ENCODE measurements at places on chromosomes 1 and 21. TPM values are rescaled to one million over a fixed set of nuclear protein-coding genes. Genes with fewer than 3 reads are reported as not detected.

Gene TNN
- total RNA-seq, result not detected

Gene GIPC2
- total RNA-seq, result 0.32 TPM

DNA sequence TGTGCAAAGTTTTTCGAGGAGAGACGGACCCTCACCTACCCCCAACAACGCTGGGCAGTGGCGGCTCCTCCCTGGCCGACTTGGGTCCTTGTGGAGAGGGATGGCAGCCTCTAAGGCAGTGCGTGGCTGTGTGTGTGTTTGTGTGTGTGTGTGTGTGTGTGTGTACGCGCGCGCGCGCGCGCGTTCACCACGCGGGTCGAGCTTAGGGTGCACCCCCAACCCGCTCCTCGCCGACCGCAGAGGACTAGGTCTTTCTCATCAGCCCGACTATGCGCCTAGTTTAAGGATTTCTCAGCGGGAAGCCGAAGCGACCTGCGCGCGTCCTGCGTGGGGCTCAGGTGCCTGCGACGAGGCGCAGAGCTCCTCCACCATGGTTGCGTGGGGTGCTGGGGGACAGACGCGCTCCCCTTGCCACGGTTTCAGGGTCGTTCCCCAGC lies 940 bp downstream of the SOX13 start:
- H3K27me3 ChIP-seq, result peaks cover 63% of the 10 kb centered on the region
- no peaks in the 10 kb centered on the region for H3K36me3 ChIP-seq
- peaks cover 12% of the 10 kb centered on the region for H3K4me1 ChIP-seq
- peak overlapping the region; percentile 81 for H3K4me3 ChIP-seq

DNA sequence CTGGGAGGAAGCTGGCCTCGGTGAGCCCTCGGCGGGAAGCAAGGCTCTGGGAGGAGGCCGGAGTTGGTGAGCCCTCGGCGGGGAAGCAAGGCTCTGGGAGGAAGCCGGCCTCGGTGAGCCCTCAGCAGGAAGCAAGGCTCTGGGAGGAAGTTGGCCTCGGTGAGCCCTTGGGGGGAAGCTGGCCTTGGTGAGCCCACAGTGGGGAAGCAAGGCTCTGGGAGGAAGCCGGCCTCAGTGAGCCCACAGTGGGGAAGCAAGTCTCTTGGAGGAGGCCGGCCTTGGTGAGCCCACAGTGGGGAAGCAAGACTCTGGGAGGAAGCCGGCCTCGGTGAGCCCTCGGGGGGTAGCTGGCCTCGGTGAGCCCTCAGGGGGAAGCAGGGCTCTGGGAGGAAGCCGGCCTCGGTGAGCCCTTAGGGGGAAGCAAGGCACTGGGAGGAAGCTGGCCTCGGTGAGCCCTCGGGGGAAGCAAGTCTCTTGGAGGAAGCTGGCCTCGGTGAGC lies 36.0 kb downstream of the KRTAP10-1 start:
- H3K36me3 ChIP-seq, result no peaks in the 10 kb centered on the region
- no peak overlapping the region for H3K4me3 ChIP-seq
- H3K27me3 ChIP-seq, result no peaks in the 10 kb centered on the region
- no peak for DNase-seq

DNA sequence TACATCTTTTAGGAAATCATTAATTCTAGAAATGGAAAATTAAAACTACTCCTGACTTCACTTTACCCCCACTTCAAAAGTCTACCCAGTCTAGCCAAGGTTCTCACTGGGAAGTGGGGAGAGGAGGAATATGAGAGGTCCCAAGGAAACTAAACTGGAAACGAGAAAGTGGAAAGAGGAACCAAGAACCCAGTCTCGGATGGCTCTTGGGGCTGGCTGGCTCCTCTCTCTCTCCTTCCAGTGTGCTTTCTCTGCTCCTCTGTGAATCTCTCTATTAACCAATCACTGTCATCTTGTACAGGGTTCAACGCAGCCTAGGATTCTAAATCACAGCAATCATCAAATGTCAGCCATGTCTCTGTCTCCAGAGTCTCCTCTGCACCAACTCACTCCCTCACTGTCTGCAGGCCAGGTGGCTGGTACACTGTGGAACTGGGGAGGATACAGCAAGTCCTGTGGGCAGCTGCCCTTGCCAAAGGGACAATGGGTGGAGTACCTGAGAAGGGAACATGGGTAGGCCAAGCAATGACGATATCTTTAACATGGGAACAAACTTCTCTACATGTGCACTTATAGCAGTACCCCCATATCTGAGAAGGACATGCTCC lies 33.7 kb downstream of the GNB1 start:
- H3K4me3 ChIP-seq, result no peak overlapping the region
- DNase-seq, result no peak
- H3K4me1 ChIP-seq, result peaks cover 67% of the 10 kb centered on the region
- peaks cover 12% of the 10 kb centered on the region for H3K36me3 ChIP-seq
- H3K27me3 ChIP-seq, result no peaks in the 10 kb centered on the region
- no peak overlapping the region for H3K27ac ChIP-seq

DNA sequence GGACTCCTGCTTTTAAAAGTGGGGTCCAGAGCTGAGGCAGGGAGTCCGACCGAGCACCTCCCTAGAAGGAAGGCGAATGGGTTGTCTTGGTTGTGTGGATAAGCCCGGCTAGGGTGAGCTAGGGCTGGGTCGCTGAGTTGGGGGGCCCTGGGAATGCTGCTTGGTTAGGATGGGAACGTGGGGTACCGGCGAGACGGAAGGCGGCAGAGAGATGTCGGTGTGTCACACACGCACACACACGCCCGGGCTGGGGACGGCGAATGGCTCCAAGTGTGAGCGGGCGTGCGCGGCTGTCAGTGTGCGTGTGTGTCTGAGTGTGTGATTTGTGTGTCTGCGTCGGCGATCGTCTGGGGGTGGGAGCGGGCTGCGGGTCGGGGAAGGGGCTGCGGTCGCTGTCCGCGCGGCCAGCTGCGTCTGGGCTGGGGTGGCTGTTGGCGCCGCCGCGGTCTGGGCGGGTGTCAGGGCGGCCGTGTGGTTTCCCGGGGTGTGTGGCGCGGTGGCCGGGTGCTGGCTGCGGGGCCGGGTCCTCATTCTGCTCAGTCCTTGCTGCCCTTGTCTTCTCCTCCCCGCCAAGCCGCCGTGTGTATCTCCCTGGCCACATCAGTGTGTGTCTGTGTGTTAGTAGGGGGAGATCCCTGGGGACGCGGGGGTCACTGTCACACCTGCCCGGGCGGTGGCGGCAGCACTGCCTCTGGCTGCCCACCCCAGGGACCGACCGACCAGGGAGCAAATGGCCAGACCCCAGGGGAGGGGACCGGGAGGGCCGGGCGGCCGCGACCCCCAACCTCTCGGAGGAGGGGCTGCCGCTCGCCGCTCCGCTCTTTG lies 1.1 kb downstream of the EFNA3 start:
- H3K27ac ChIP-seq, result peak overlapping the region; percentile 24
- H3K4me1 ChIP-seq, result peaks cover 37% of the 10 kb centered on the region
- H3K36me3 ChIP-seq, result no peaks in the 10 kb centered on the region
- H3K4me3 ChIP-seq, result peak overlapping the region; percentile 79

DNA sequence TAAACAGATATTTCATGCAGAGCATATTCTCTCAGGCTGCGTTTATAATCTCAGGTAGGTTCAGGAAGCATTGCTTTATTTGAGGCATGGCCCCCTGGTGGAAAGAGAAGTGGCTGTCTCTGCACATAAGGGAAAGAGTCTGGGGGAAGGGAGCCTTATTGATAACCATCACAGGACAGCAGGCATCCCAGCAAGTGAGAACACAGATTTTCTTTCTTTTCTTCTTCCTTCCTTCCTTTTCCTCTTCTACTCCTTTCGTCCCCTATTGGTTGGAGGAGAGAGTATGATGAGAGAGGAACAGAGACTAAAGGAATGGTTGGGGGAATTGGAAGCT lies 21.9 kb downstream of the TSNAX start:
- no peaks in the 10 kb centered on the region for H3K27me3 ChIP-seq
- H3K36me3 ChIP-seq, result peaks cover 7% of the 10 kb centered on the region
- DNase-seq, result no peak
- H3K27ac ChIP-seq, result peak overlapping the region; percentile 16

GRCh38 chr1:10050611-10051010 lies 17.9 kb downstream of the UBE4B start:
- peaks cover 7% of the 10 kb centered on the region for H3K36me3 ChIP-seq
- no peak overlapping the region for H3K27ac ChIP-seq
- no peak overlapping the region for H3K4me3 ChIP-seq

DNA sequence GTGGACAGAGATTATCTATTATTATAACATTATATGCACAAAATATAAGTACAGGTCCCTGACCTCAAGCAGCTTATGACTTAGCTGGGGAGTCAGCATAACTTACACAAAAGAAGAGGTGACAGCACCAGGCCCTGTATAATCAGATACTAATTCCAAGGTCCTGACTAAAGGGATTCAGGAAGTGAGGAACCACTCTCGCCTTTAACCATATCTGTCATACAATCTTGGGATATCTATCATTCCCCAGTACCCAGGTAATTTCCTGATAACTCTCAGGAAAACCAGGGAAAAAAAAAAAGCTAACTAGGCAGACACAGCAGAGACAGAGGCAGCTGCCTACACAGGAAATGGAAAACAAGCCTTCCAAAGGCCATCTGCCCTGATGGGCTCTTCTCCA lies 78.5 kb upstream of the CAMK1G start:
- DNase-seq, result no peak
- peaks cover 7% of the 10 kb centered on the region for H3K27me3 ChIP-seq
- H3K4me3 ChIP-seq, result no peak overlapping the region

GRCh38 chr1:30809514-30810263 lies 52.1 kb upstream of the LAPTM5 start:
- no peaks in the 10 kb centered on the region for H3K4me1 ChIP-seq
- no peak overlapping the region for H3K27ac ChIP-seq
- peaks cover 49% of the 10 kb centered on the region for H3K27me3 ChIP-seq

GRCh38 chr1:61782771-61783170 lies 40.5 kb downstream of the PATJ start:
- H3K27me3 ChIP-seq, result no peaks in the 10 kb centered on the region
- H3K27ac ChIP-seq, result peak overlapping the region; percentile 25
- H3K4me3 ChIP-seq, result peak overlapping the region; percentile 43
- peak; percentile 61 for DNase-seq
- H3K4me1 ChIP-seq, result peaks cover 55% of the 10 kb centered on the region

DNA sequence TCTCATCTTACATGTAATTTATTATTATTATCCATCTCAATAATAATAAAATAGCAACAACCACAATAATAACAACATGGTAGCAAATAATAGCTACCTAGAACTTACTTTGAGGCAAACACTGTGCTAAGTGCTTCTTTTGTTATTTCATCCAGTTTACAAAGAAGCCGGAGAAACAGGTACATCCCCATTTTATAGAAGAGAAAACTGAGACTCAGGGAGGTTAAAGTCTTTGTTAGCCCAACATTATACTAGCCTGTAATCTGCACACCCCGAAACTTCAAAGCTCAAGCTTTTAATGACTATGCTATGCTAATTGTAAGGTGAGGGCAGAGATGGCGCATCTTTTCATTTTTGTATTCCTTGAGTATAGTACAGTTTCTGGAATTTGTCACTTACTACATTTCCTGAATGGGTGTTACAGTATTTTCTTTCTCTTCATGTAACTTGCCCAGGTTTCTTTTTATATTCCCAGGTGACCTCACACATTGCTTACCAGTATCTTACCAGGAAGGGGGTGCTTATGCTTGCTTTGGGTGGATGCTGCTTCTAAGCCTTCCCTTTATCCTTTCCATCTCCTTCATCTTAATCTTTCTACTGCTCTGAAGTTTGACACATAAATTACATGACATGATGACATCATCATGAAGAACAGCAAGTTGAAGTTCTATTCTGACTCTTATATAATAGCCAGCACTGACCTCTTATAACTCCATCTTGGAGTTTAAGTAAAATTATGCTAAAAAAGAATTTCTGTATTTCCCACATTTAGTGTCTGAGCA lies 8.3 kb downstream of the GCLM start:
- H3K36me3 ChIP-seq, result peaks cover 5% of the 10 kb centered on the region
- H3K4me1 ChIP-seq, result peaks cover 29% of the 10 kb centered on the region
- H3K27me3 ChIP-seq, result no peaks in the 10 kb centered on the region
- DNase-seq, result no peak
